ENCODE measurements at places on chromosomes 12 and 14.

- no peak for DNase-seq
Measured at GRCh38 chr14:45727133-45727532, 474.1 kb upstream of the MIS18BP1 start.

DNA sequence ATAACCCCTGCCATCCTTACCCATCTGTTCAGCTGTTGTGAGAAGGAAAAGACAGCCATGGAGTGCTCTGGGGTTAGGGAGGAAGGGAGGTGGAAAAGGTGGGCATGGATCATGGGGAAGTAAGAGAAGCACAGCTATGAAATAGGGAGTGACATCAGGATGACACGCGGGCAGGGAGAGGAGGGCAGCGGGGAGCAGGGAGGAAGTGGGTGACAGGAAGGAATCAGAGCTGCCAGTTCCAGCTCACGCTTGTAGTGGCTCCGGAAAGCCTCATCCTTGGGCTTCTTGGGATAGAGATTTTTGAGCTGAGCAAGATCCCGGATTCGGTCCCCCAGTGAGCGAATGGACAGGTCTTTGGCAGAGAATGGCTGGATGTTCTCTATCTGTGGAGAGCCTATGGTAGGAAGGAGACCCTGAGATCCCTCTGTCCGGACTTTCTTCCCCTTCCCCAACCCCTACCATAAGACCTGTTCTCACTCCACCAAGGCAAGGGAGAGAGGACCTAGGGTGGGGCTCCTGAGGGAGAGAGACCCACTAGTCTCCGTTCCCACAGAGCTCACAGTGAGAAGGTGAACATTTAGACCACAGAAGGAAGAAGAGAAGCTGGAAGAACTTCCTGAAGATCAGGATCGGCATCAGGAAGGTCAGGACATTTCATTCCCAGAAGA, 10.3 kb downstream of the NAB2 start:
- no peak for DNase-seq

DNA sequence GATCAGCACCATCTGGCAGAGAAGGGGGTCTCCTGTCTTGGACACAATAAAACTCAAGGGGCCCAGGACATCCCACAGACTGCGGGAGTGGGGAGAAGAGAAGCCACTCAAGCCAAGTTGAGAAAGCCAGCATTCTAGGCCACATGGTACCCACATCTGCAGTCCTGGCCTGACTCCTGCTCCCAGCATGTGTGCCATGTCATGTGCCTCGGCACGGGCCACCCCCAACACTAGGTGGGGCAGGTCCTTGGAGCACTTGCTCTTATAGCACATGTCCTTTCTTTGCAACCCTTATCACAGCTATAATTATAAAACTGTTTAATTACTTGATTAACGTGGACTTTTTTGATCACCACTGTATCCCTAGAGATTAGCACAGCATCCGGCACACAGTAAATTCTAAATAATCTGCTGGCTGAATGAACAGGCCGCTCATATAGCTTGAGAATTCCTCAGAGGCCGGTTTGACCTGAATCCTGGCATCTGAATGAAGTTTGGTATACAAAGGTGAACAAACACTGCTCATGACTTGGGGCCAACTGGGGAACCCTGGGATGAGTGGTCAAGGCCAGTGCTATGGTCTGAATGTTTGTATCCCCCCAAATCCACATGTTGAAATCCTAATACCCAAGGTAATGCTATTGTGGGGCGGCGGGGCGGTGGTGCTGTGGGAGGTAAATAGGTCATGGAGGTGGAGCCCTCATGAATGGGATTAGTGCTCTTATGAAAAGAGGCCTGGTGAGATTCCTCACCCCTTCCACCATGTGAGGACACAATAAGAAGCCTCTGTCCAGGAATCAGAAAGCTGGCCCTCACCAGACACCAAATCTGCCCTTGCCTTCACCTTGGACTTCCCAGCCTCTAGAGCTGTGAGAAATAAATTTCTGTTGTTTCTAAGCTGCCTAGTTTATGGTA, 6.6 kb downstream of the NCKAP5L start:
- DNase-seq: no peak

DNA sequence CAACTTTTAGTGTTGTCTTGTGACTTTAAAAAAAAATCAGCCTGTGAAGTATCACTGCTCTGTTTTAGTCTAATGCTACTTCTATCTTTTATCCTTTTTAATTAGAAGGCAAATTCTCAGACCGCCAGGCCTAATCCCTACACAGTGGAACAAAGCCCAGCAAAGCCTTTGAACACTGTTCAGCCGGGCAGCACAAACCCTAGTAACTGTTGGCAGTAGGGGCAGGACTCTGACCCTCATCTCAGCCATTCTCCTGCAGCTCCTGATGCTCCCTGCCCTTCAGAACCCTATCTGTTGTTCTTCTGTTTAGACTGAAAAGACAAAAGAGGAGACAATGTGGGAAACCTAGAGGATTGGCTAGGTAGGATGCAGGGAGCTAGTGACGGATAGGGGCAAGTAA, 78.0 kb upstream of the OTX2 start:
- no peak for DNase-seq

GRCh38 chr12:57452181-57452936, 2.7 kb upstream of the INHBE start:
- DNase-seq: no peak

DNA sequence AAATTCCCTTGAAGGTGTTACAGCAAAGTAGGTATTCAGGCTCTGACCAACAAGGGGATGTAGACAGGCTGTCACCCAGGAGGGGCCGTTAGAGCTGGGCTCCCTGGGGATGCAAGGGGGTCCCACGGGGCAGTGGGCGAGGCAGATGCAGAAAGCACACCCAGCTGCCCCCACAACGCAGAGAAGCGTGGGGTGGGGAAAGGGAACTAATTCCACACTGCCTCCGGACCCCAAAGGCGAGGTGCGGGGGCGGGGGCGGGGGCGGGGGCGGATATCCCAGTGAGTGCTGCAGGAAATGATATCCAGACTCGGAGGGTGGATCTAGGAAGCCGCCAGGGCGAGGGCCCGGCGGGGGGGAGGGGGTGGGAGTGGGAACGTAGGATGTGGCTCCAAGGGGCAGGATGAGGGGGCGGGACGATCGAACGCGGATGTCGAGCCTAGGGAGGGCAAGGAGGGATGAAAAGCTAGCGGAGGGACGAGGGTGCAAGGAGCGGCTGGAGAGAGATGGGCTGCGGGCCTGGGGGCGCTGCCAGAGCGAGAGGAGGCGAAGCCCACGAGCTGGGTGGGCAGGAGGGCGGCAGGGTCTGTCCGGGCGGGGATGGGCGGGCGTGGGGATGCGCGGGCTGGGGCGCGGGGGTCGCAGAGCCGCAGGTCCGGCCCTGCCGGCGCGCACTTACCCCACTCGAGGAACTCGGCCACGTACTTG, 874 bp downstream of the CDC42BPB start:
- DNase-seq: peak; percentile 77

DNA sequence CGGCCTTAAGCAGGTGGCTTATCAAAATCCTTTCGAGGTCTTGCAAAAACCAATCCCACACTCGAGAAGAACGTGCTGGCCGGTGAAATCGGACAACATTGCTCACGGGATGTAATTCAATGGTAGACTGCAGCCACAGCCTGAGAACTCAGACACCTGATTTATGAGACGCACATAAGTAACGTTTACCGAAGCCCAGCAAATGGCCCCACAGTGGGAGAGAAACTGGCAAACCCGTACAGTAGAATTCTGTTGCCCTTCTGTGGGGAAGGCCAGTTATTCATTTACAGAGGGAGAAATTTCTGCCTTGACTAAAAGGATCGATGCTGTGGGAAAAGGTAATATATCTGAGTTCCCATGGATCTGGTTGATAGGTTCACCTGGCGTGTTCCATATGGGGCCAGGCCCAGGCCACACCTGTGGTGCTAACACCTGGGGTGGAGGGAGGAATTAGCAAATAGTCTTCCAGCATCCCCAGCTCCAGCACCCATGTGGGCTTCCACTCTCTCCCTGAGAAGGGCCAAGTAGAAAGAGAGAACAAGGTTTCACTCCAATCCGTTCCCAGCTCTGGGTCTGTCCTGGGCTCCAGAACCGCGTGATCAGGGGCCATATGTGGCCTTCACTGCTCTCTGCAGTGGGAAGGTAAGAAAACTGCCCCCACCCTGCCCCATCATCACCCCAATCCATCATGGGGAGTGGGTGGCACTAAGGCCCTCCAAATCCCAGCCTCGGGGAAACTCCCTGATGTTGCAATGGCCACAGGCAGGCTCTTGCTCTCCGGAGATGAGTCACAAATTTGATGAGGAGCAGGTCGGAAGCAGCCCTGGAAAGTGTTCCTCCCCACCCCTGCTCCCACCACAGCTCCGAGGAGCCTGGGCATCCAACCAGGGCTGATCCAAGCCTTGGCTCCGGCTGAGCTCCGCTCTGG, 12.7 kb downstream of the BDKRB1 start:
- DNase-seq: no peak

DNA sequence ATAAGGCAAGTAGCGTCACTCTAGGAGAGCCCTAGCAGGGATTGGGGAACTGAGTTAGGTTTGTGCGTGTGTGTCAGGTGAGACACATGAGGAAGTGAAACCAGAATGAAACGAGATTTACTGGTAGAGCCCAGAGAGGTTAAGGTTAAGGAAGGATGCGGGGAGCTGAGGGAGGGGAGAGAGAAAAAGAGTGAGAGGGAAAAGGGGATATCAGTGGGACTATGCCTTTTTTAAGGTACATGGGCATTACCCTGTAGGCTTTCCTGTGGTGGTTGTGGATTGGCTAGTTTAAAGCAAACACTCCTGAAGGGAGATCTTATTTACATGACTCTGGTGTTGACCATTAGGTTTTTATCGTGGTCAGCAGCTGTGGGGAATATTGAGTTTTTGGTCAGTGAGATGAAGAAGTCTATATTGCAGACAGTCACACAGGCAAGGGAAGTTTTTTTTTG, 13.9 kb downstream of the ZDHHC17 start:
- no peak for DNase-seq

DNA sequence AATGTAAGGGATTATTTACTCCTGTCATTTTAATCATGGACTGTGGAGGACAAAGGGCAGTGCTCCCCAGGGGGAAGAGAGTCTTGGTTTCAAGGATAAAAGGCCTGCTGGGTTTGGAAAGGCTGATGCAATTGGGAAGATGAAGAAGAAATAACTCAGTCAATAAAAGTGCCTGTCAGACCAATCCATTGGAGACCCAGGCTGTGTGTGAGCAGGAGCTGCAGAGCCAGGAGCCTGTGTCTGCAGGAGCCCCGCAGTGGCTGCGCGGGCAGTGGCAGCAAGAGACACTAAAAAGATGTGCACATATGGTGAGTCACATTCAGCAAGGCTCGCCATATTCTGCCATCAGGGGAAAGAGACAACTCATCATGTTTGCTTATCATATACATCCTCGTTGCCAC, 90.4 kb downstream of the CRACR2A start:
- no peak for DNase-seq

GRCh38 chr12:102957339-102958050, at the start of gene ASCL1:
TSS of gene ASCL1 (plus strand) at chr12:102957674. CDS start at chr12:102958245, 571 bp downstream.
- DNase-seq: peak; percentile 44

DNA sequence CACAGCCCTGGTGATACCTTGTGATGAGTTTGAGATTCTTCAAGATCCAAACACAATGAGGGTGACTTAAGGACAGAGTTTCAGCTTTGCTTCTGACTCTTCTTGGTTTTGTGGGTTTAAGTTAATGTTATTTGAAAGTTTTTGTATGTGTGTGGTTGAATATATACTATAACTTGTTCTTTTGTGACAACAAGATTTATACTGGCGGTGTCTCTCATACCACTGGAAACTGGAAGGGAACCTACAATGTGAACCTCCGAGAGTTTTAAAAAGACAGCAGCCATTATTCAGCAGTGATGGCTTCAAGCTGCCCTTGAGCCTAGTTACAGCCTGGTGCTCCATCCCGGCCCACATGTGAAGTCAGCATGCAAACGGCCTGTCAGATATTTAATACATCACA, 87.9 kb upstream of the IGF1 start:
- DNase-seq: no peak

- DNase-seq: no peak
Measured at GRCh38 chr12:102144221-102144620, 24.2 kb downstream of the PARPBP start.

GRCh38 chr12:123384318-123384993, 524 bp downstream of the KMT5A start:
- DNase-seq: peak; percentile 45

GRCh38 chr12:8638951-8639350, 23.7 kb downstream of the MFAP5 start:
- no peak for DNase-seq

DNA sequence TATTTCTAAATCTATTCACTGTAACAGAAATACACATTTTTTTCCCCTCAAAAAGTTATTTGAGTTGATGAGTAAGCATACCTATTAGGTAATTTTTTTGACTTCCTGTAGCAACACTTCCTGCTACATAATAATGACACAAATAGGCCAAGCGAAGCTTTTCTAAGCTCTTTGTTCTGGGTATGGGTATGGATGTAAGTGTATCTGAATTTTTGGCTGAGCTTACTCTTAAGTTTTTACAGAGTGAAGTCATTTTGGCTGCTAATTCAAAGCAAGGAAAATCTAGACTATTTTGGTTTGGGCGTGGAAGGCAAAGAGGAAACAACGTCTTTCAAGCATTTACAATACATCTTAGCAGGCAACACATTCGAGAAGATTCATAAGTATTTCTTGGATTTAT, 1206.0 kb upstream of the FLRT2 start:
- DNase-seq: no peak

GRCh38 chr12:64036414-64036813, 185.7 kb downstream of the KICS2 start:
- DNase-seq: no peak

DNA sequence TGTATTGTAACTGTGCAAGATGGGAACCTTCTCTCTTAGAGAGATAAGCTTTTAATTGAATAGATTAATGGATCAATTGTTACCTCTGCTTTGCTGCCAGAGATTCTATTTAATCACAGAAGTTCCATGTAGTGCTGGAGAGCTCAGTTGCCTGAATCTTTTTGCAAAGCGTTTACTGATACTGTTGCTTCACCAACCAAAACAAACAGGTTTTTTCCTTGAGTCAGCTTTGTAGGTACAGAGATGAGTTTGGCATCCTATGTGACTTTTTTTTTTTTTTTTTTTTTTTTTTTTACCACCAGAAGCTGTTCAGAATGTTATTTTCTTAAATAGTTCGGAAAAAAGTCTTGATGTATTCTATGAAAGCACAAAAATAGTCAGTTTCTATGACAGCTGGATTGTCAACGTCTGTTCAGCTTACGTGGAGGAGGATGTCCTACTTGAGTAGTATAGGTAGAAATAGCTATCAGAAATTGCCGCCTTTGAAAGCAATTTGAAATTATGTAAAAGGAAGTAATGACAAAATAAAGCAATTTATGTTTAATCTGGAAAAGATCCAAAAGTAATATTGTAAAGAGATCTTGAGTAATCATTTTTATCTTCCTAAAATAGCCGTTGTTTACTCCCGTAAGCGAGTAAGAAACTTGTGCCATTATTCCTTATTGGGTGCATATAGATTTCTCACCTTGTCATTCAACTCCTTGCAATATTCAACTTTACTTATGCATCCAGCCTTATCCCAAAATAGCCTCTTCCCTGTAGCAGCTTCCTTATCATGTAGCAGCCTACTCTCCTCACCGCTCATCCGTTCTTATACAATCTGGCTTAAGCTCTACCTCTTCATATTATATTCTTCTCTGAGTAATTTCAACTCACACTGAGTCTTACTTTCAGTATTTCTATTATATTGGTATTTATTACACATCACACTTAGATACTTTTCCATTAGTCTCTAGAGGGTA, 5.2 kb downstream of the LRRK2 start:
- no peak for DNase-seq

GRCh38 chr14:24270537-24271133, 762 bp downstream of the RABGGTA start:
- DNase-seq: no peak

Data from nephron progenitor cell (in vitro differentiated cells).